ENCODE measurements at places on chromosomes 6 and 20. TPM values are rescaled to one million over a fixed set of nuclear protein-coding genes. Genes with fewer than 3 reads are reported as not detected.

- no peak overlapping the region for H3K27ac ChIP-seq
- DNase-seq: no peak
- no peaks in the 10 kb centered on the region for H3K4me1 ChIP-seq
- peaks cover 60% of the 10 kb centered on the region for H3K36me3 ChIP-seq
- H3K4me3 ChIP-seq: no peak overlapping the region
These were observed 21.4 kb downstream of the HBS1L start for GRCh38 chr6:135033238-135033637.

DNA sequence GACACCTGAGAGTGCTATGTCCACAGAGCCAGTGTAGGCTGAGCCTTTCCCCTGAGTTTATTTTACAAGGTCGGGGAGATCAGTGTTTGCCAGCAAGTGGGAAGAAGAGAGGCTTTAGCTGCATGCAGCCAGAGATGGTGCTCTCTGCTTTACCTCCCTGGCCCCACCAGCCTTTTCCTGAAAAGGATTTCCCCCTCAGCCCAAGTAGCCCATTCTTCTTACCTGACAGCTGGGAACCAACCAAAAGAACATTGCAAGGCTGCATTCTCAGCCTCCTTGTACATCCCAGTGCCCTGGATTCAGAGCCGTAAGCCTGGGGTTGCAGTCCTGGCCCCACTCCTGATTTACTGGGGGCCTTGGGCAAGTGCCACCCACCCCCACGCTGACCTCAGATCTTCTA lies 16.9 kb downstream of the SNPH start:
- no peaks in the 10 kb centered on the region for H3K4me1 ChIP-seq
- H3K36me3 ChIP-seq: no peaks in the 10 kb centered on the region
- no peak for DNase-seq
- no peak overlapping the region for H3K4me3 ChIP-seq
- no peaks in the 10 kb centered on the region for H3K27me3 ChIP-seq
- no peak overlapping the region for H3K27ac ChIP-seq

- H3K36me3 ChIP-seq: no peaks in the 10 kb centered on the region
- no peaks in the 10 kb centered on the region for H3K27me3 ChIP-seq
- H3K4me1 ChIP-seq: no peaks in the 10 kb centered on the region
- H3K27ac ChIP-seq: no peak overlapping the region
- no peak for DNase-seq
These were observed 42.9 kb upstream of the LRFN2 start for GRCh38 chr6:40630051-40630450.

- no peak for DNase-seq
- H3K36me3 ChIP-seq: no peaks in the 10 kb centered on the region
- H3K27ac ChIP-seq: no peak overlapping the region
These were observed 214.5 kb downstream of the TSHZ2 start for GRCh38 chr20:53186635-53187034.

- H3K27ac ChIP-seq: no peak overlapping the region
- no peaks in the 10 kb centered on the region for H3K36me3 ChIP-seq
These were observed 39.5 kb upstream of the REV3L start for GRCh38 chr6:111522393-111523020.

GRCh38 chr6:168031411-168031971 lies 34.0 kb downstream of the KIF25 start:
- peak overlapping the region; percentile 67 for H3K27ac ChIP-seq
- H3K27me3 ChIP-seq: no peaks in the 10 kb centered on the region
- no peaks in the 10 kb centered on the region for H3K36me3 ChIP-seq
- no peak for DNase-seq
- no peak overlapping the region for H3K4me3 ChIP-seq
- H3K4me1 ChIP-seq: peaks cover 35% of the 10 kb centered on the region

DNA sequence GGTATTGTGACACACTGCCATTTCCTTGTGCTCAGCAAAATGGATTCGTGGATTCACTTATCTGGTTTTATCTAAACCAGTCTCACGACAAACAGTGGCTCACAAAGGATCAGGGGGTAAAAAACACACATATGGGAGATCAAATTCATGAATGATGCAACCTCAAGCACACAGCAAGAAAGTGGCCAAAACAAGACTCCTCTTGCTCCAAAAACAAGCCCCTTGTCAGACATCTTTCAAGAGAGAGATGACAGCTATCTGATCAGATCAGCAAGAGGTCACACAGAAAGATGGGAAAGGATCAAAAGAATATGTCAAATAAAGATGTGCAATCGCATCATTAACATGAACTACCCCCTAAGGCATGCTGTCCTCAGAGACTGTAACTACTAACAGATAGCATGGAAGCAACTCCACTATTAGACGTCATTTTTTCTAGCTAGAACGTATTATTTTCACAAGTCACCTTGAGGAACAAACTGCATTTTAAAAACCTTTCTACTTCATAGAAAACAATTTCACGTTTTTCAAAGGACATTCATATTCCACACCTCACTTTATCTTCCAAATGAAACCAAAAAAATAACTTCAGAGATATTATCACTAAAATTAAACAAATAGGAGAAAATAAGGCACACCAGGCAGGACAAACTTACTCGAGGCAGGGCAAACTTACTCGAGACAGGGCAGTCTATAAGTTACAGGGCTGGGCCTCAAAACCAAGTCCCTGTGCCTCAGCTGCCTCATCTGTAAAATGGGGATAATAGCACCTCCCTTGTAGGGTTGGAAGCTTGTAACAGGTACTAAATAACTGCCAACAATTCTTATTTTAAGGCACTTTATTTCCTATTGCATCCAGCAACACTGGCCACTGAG lies 122.3 kb downstream of the PREX1 start:
- no peak for DNase-seq
- H3K27me3 ChIP-seq: no peaks in the 10 kb centered on the region
- no peak overlapping the region for H3K4me3 ChIP-seq
- no peak overlapping the region for H3K27ac ChIP-seq

- H3K27me3 ChIP-seq: no peaks in the 10 kb centered on the region
- peak within 1 kb of the TSS; percentile 92 for H3K4me3 ChIP-seq
- H3K4me1 ChIP-seq: peaks cover 63% of the 10 kb centered on the region
- DNase-seq: peak; percentile 71
These were observed at the start of gene PRICKLE4 for GRCh38 chr6:41780551-41781365. PRICKLE4 (plus strand) TSS chr6:41780782; CDS start chr6:41783474, 2,692 bp downstream.

- H3K27me3 ChIP-seq: no peaks in the 10 kb centered on the region
- no peaks in the 10 kb centered on the region for H3K4me1 ChIP-seq
- H3K36me3 ChIP-seq: no peaks in the 10 kb centered on the region
These were observed 480.7 kb downstream of the CD83 start for GRCh38 chr6:14598017-14598864.

PNPLA1 gene
- 0.27 TPM for total RNA-seq

LSM14B gene
- total RNA-seq: 36.8 TPM
